Amniotic epithelial cell (primary cell): ENCODE measurements at places on chromosomes 11 and 22.
A peak's percentile ranks its signal among the peaks of the same experiment; 100 is the strongest.

DNA sequence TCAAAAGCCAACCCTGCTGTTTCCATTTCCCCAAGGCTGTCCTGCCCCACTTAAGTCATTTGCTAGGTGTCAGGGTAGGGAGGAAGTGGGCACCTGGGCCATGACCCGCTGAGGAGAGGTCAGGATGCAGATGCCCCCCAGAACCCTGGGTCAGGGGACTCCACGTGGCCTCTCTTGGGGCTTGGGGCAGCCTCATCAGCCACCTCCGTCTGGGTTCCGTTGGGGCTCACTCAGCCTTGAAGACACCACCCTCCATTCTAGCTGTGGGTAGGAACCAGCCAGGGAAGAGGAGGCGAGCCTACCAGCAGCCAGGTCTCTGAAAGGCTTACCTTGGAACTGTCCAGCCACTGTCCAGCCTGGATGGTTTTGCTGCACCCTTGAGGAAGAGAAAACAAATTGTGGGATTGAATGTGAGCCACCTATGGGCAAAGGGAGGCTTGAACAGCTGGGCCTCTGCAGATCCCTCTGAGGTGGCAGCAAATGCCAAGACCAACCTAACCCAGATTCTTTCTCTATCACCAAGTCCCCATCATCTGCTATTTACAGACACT is 2.5 kb downstream of the APOL4 start:
- no peak for DNase-seq

- DNase-seq = no peak
Observed at GRCh38 chr11:26665946-26666345, 55.9 kb downstream of the SLC5A12 start.

DNA sequence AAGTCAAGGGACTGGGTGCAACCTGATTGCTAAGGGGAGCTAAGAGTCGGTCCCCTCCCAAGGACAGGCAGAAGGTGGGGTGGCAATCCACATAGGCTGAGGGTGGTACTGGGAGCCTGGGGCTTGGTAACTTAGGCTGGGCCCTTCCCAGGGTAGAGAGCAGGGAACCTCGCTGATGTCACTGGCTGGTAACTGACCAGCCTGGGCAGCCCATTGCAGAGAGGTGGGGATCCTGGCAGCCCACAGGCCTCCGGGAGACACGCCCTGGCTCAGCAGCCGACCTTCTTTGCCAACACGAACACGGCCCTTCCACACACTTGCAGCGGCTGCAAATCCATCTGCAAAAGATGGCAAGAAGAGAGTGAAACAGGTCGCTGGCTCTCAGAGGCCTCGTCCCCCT is 25.4 kb downstream of the A4GALT start:
- no peak for DNase-seq

- no peak for DNase-seq
Observed at GRCh38 chr22:27240298-27241075, 561.1 kb downstream of the MN1 start.

DNA sequence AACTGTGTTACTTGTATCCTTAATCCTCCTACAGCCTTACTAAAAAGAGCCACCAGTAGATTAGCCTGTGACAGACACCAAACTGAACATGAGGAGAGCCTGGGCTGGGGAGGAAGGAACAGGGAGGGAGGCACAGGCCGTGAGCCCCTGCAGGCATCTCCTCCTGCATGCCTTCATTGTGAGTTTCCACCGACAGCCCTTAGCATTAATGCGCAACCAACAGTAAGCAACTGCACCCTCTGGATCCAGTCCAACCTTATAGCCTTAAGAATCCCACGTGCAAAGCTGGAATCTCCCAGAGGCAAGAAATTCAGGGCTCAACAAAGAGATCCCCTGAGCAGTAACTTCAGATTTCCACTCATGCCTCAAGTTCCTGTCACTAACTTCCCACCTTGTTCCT is 84.6 kb downstream of the ETS1 start:
- peak; percentile 96 for DNase-seq

DNA sequence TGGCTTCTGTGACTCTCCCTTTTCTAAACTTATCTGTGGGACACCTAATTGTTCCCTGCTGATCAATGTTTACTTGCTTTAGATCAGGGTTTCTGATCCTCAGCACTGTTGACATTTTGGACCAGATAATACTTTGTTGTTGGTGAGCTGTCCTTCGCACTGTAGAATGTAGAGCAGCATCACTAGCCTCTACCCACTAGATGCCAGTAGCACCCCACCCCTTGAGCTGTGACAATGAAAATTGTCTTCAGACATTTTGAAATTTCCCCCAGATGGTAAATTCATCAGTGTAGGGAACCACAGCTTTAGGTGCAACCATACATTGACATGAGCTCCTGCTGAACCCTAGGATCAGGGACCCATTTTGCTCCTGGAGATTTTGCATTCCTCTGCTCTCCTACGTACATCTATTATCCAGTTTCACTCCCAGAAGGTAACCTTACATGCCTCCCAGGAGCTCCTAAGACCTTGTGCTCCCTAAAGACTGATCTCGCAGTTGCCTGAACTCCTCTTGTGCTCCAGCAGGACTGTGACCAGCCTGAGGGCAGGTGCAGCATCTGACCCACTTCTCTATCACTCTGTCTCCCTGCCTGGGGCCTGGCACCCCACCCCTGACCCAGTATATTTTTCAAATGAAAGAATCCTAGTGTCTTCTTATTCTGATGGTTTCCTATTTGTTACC is 107.8 kb downstream of the FAR1 start:
- no peak for DNase-seq

- DNase-seq = no peak
Observed at GRCh38 chr22:27766679-27767078, 34.9 kb downstream of the MN1 start.

DNA sequence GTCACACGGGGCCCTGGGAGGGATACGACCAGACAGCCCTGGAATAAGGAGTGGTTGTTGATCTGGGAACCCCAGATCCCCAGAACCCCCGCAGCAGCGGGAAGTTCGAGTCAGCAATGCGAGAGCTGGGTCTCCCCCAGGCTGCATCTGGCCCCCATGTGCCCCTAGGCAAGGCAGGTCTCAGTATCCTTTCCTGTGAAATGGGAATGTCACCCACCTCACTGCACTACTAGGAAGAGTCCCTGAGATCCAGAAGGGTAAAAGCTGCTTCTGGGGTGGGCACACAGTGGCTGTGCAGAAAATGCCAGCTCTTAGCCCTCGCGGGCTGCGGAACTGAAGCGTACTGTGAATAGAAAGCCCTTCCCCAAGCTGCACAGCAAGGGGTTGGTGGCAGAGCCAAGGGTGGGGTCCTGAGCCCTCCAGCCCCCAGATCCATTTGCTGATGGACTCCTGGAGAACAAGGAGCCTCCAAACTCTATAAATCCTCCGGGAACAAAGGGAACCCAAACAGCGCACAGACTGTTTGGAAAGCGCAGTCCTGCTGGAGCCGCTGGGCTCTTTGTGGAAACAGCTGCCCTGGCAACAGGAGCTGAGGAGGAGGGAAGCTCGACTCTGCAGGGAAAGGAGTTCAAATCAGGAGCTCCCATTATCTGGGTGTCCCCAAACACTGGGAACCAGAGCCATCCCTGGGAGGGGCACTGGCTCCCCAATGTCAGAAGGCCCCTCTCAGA is 68.2 kb upstream of the SHISAL1 start:
- no peak for DNase-seq

DNA sequence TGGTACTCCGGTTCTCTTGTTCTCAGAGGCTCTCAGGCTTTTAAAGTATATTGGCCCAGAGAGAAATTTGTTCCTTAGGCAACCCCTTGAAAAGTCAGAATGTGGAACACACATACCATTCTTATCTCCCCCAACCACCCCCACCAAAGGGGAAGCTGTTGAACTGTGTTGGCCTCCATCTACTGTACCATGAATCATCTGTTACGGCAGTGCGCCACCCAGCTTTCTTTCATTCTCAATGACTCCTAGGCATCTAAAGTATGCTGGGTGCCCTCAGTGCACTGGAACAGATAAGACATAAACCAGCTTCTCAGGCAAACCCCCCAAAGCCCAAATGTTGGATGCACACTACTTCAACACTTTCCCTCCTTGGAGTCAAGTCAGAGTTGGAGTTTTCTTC is 696.2 kb upstream of the TENM4 start:
- peak; percentile 77 for DNase-seq

GRCh38 chr11:100929377-100929776 is 200.2 kb downstream of the PGR start:
- DNase-seq = peak; percentile 67

GRCh38 chr11:84437071-84437980 is 1151.2 kb upstream of the CCDC90B start:
- DNase-seq = no peak

- no peak for DNase-seq
Observed at GRCh38 chr11:114050258-114050927, 9.1 kb upstream of the ZBTB16 start.

GRCh38 chr11:110217223-110217877 is 79.1 kb downstream of the RDX start:
- DNase-seq = peak; percentile 21

- DNase-seq = no peak
Observed at GRCh38 chr11:9150926-9151325, 59.5 kb upstream of the SCUBE2 start.

DNA sequence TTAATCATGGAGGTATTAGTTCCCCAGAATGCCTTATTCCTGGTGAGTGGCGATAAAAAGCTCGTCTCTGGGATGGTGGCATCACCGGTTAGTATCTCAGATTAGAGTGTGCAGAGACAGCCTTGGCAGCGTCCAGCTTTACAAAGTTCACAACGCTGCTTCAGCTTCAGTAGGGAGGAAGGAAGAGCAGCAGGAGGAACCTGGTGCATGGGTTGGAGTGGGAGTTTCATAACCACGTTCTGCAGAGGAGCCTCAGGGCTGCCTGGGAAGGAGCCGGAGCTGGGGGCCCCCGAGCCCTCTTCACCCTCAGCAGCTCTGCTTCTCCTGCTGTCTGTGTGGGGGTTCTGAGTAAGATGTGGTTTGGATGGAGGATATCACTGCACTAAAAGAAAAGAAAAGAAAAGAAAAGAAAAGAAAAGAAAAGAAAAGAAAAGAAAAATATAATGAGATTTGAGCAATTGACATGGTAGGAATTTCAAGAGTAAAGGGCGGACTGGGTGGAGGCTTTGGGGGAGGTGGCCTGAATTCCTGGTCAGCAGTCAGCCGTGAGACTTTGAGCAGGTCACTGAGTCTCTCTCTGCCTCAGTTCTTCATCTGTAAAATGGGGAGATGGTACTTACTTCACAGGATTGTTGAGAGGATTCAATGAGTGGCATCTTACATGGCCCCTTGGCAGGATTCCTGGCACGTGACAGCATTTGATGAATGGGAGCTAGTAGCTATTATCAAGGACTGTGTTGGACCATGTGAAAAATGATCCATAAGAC is 6.5 kb downstream of the ASPHD2 start:
- peak; percentile 11 for DNase-seq

DNA sequence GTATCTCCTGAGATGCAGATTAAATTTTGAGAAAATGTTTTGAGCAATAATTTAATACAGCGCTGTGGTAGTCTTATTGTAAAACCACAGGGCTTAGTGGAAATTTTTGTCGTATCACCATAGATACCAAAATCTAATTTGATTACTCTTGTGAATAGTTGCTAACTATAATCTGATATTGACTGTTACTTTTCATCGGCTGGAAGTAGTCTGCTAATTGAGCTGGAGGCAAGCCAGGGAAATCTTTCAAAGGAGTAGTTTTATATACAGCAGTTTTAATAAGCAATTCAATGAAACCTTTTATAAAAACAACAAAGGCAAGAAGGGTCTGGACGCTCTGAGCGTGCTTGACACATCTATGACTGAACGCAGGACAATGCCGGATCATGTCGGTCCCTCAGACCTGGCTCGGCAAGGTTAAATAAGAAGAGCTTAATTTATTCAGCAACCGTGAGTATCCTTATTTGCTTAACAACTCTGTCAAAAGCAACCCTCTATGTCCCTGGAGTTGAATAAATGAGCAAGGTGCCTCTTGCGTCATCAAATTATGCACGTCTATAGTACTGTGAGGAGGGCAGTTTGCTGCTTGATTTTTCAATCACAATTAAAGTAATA is 121.2 kb downstream of the NCAM1 start:
- no peak for DNase-seq

DNA sequence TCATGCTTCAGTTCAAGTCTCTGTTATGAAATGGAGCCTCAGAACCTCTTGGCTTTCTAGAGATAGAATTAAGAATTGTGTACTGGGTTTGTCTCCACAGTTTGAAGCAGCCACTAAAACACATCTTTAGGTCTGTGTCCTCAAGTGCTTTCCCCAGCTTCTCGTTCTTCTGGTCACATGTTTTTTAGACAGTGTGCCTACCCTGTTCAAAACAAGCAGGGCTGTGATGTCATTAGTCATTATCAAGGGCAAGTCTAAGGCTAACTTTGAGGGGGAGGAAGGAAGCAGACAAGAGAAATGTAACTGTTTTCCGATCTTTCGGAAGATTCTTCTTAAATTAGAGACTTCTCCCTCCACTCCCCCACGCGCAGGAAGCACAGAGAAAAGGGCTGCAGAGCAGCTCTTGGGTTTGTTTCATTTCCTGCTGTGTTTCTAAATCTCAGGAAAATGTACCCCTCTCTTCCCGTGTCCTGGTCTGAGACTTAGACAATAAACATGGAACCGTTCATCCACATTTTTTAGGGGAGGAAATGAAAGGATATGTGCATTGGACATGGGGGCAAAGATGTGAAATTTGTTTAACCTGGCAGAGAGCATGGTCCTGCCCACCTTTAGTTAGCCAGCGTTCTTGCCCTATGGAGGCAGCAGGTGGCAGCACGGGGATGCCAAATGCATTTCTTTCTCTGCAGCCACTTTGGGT is 3.1 kb downstream of the AKIP1 start:
- peak; percentile 79 for DNase-seq

- no peak for DNase-seq
Observed at GRCh38 chr11:111540937-111541253, 375 bp downstream of the LAYN start.

GRCh38 chr11:4809246-4809645 is 5.1 kb upstream of the OR52R1 start:
- DNase-seq = no peak

DNA sequence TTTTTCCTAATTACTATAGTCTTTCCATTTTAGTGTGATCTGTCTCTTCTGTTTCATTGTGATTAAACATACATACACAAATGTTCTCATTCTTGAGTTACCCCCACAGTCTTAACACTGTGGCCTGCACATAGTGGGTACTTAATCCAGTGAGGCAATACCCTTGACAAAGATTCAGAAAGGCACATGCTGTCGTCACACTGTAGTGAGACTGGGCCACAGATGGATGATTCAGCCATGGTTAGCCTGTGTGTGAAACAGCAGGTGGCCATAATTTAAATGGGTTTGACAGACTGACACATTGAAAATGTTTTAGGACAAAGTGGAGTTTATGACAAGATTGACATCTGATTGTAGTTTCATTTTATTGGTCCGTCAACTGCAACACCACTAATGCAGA is 313.1 kb downstream of the C11orf87 start:
- no peak for DNase-seq

GRCh38 chr11:64241241-64241490 is 271 bp downstream of the FKBP2 start:
- DNase-seq = peak; percentile 98

GRCh38 chr22:41127451-41127850 is 35.1 kb downstream of the EP300 start:
- no peak for DNase-seq

DNA sequence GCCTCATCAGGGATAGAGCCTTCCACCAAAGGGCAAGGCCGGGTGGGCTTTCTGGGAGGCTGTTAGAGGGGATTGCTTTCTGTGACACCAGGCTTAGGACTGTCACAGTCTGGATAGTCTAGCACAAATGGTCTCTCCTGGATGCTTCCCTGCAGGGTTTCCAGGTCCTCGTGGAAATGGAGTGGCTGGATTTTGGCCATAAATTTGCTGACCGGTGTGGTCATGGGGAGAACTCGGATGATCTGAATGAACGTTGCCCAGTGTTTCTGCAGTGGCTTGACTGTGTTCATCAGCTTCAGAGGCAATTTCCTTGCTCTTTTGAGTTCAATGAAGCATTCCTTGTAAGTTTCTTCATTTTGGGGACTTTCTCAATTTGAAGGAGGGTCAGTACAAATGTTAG is 67.1 kb upstream of the HORMAD2 start:
- no peak for DNase-seq
